ENCODE measurements at places on chromosomes 12 and 14. TPM values are rescaled to one million over a fixed set of nuclear protein-coding genes. Genes with fewer than 3 reads are reported as not detected.

PPP4R3A gene
- total RNA-seq: 61.6 TPM

NR4A1 gene
- 465 TPM for total RNA-seq

POTEG gene
- total RNA-seq: not detected

DNAJC22 gene
- 3.7 TPM for total RNA-seq

CATSPERB gene
- total RNA-seq: 5.2 TPM

TOX4 gene
- total RNA-seq: 23.3 TPM

DNA sequence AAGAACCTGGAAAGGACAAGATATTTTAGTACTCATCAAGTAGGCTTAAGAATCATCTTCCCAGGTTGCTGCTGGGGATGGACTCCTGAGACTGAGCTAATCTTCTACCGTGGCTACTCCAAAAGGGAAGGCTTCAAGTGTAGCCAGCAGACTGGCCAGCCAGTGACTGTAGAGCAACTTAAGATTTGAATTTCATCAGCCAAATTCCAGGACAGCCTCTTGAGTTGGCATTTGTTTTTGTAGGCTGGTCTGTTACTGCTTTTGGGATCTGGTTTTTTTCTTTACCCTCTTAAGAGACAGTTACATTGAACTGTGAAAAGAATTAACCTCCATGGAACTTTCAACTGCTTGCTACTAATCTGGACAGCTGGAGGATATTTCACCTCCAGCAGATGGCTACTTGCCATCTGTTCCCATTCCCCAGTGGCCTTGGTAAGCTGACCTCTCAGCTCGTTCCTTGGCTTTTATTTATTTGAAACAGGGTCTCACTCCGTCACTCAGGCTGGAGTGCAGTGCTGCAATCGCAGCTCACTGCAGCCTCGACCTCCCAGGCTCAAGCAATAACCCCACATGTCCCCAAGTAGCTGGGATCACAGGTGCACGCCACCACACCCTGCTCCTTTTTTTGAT lies 20.7 kb downstream of the VTI1B start:
- H3K4me3 ChIP-seq: no peak overlapping the region
- no peaks in the 10 kb centered on the region for H3K4me1 ChIP-seq
- DNase-seq: no peak
- H3K27ac ChIP-seq: no peak overlapping the region
- no peaks in the 10 kb centered on the region for H3K27me3 ChIP-seq

- H3K27me3 ChIP-seq: no peaks in the 10 kb centered on the region
- no peak for DNase-seq
- no peaks in the 10 kb centered on the region for H3K36me3 ChIP-seq
- H3K27ac ChIP-seq: no peak overlapping the region
- H3K4me1 ChIP-seq: no peaks in the 10 kb centered on the region
Measured at GRCh38 chr14:86237733-86238132, 707.8 kb downstream of the FLRT2 start.

DNA sequence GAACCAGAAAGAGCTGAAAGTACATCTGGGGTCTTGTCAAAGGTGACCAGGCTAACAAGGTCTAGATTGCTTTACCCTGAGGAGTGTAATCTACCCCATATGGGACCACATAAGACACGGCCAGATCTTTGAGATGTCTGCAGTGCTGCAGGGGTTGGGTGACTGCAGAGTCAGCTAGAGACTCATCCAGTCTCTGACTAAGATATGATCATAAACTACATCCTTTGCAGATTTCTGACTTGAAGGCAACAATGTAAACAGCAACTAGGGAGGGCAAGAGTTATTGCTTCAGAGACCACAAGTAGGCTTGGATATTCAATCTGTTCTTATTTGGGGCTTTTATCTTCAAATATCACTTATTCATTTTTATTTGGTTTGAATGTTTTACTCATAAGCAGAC lies 1080.5 kb upstream of the FOXG1 start:
- no peaks in the 10 kb centered on the region for H3K36me3 ChIP-seq
- H3K4me3 ChIP-seq: no peak overlapping the region
- no peak overlapping the region for H3K27ac ChIP-seq
- DNase-seq: no peak
- H3K27me3 ChIP-seq: no peaks in the 10 kb centered on the region

- no peak overlapping the region for H3K4me3 ChIP-seq
- H3K27ac ChIP-seq: no peak overlapping the region
- no peaks in the 10 kb centered on the region for H3K36me3 ChIP-seq
Measured at GRCh38 chr14:81766321-81766915, 232.8 kb upstream of the SEL1L start.

GRCh38 chr12:27012982-27013255 lies 1.3 kb downstream of the TM7SF3 start:
- H3K36me3 ChIP-seq: no peaks in the 10 kb centered on the region
- H3K4me3 ChIP-seq: no peak overlapping the region
- no peak for DNase-seq
- H3K27ac ChIP-seq: peak overlapping the region; percentile 91
- H3K4me1 ChIP-seq: peaks cover 66% of the 10 kb centered on the region

Data from vagina (tissue), 2 donors.